ENCODE measurements at places on chromosomes 12 and 14.

DNA sequence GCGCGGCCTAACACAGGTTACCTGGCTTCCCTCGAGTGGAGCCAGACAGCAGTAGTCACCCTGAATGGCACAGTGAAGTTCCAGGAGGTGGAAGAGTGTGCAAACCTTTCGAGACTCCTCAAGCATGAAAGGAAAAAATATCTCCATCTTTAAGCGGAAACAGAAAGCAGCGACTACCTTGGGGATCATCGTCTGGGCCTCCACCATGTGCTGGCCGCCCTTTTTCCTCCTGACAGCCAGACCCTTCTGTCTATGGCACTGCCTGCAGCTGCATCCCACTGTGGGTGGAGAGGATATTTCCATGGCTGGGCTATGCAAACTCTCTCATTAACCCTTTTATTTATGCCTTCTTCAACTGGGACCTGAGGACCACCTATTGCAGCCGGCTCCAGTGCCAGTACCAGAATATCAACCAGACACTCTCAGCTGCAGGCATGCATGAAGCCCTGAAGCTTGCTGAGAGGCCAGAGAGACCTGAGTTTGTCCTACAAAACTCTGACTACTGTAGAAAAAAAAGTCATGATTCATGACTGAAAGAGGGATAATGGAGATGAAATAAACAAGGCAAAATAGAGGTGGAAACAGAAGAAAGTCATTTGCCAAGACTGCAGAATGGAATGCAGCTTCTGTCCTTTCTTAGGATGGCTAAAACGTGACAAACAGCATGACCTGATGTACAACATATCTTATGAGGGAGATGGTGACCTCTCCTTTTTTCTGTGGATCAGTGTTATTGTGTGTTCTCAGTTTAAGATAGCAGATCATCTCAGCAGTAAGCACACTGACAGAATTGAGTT, 2.4 kb upstream of the HEBP1 start:
- DNase-seq = no peak

- no peak for DNase-seq
These were observed 3.4 kb downstream of the GSG1 start for GRCh38 chr12:13099844-13100604.

DNA sequence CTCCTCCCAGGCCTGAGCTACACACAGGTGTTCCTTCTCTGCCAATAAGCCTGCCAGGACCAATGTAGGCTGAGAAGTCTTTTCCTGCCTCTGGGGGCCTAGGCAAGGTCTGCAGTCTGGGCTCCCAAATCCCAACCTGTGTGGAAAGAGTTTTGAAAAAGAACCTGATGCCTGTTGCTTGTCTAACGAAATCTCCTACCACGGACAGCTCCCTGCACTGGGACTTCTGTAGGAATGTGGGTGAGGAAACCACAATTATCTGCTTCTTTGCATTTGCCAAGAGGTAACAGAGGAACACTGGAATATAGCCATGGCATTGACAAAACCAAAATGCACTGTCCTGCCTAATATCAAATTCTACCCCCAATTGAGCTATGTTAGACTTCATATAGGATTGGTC, 877.0 kb upstream of the TMEM132C start:
- DNase-seq = no peak

DNA sequence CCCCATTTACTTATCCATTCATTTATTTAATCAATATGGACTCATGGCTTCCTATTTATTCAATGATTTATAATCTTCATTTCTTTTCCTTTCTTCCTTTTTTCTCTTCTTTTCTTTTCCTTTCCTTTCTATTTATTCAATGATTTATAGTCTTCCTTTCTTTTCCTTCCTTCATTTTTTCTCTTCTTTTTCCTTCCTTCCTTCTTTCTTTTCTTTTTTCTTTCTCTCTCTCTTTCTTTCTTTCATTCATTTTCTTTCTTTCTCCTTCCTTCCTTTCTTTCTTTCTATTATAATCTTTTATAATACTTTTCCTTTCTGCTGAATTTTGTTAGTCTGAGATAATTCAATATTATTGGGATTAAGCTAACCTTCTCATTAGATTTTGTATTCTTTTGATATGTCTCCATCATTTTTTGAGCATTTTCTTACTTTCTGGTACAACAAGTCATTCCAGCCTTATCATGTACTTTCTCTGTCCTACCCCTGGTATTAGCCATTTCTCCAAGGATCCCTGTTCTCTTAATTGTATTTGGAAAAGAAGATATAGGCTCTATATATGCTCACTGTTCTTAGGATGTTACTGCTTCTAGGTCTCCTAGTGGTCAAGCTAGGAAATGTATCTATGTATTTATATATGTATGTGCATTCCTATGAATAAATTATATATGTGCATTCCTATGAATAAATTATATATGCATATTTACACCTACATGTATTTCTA, 12.1 kb downstream of the LACRT start:
- DNase-seq = no peak

DNA sequence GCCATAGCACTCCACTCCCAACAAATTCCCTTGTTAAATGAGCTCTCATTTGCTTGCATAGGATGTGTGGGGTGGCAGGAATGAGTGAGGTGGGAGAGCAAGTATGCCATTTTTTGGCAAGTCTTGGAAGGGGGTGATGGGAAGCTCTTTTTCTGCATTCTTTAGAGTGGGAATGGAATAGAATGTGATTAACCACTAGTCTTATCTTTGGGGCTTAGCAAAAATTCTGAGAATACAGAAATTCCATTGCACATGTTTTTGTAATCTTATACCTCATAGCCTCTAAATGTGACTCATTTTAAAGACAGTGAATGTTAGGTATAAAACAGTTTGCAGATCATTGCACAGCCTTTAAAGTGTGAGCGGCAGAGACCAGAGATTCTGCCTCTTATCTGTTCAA, 28.4 kb upstream of the NEDD1 start:
- DNase-seq = no peak

- DNase-seq = no peak
These were observed 36.4 kb upstream of the NR1H4 start for GRCh38 chr12:100437038-100437841.

- DNase-seq = no peak
These were observed 258.7 kb downstream of the SYT10 start for GRCh38 chr12:33180918-33181317.

- no peak for DNase-seq
These were observed 321.6 kb downstream of the BCL11B start for GRCh38 chr14:98950353-98950895.

- DNase-seq = no peak
These were observed 1.1 kb downstream of the MIS18BP1 start for GRCh38 chr14:45251912-45252311.

DNA sequence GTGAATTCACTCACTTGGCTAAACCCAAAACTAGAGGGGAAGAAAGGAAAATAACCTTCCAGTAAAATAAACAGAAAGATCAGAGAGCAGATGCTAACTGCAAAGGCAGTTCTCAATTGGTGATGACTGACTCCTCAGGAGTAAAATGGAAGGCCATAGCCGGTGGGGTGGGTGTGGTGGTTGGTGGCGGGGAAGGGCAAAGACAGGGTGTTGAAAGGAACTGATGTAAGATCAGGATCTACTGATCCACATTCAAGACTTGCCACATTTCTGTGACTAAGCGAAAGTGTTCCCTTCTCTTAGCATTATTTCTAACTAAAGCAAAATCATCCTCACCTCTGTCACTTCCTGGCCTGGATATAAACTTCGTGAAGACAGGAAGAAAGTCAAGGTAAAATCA, 26.3 kb upstream of the TC2N start:
- no peak for DNase-seq

GRCh38 chr12:41556176-41556575, 368.1 kb downstream of the PDZRN4 start:
- no peak for DNase-seq

GRCh38 chr12:53677016-53677799, 1.3 kb upstream of the ATP5MC2 start:
- DNase-seq = no peak

DNA sequence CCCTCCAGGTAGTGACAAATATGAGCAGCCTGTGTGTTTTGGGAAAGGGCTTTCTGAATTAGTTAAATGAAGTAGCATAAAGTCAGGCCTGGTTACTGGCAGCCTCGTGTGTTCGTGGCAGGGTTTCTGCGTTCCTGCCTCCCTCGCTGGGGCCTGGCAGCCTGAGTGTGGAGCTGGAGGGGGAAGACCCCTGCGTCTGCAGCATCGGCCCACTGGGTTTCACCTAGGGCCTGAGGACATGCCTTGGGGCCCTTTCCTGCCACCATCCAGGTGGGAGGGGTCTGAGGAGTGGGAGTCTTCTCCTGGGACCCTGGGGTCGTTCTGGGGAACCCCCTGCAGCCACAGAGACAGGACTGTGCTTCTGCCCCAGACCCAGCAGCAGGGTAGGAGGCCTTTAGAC, 20.4 kb upstream of the AMN start:
- DNase-seq = no peak

DNA sequence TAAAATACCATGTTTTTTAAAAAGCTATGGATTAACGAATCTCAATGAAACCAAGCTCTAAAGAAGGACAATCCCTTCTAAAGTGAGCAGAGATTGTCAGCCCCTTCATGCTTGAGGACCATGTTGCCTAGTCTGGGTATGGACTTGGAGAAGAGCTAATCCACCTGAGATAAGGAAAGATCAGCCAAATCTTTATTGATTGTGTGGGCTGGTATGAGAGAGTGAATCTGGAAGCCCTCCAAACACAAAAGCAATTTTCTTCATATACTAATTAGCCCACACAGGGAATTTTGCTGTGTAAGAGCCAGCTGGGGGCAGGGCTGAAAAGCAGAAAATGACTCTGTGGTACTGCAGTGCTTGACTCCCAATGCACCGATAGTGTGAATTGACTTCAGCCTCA, 47.4 kb upstream of the DICER1 start:
- DNase-seq = no peak

GRCh38 chr12:50988051-50988450, 35.7 kb downstream of the HIGD1C start:
- no peak for DNase-seq

DNA sequence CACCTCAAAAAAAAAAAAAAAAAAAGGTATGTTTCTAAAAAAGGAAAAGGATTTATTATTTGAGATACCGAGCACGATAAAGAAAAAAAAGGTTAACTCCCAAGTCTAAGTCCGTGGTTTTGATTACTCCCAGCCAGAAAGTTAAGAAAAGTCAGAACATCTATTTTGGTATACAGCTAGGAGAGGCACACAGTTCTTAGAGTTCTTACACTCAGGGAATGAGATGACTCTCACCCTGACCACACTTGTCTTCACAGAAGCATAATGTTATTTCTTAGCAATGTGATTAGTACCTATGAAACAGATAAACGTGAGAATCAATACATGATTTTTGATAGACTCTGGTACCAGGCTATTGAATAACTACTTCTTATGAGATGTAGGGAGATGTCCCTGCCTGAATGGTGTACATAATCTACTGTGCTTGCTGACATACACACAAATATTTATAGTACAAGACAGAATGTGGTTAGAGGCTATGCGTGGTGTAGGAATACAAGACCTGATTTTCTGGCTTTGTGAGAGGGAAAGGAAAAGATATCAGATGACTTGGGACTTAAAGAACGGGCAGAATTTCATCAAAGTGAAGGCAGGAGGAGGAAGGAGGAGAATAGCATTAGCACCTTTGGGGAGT, 31.6 kb downstream of the LIMA1 start:
- DNase-seq = no peak

- DNase-seq = no peak
These were observed 334.5 kb upstream of the SEL1L start for GRCh38 chr14:81868172-81868571.

- no peak for DNase-seq
These were observed 100.3 kb upstream of the RAP1B start for GRCh38 chr12:68510397-68510796.

GRCh38 chr14:90000935-90001334, 45.2 kb downstream of the TDP1 start:
- no peak for DNase-seq

DNA sequence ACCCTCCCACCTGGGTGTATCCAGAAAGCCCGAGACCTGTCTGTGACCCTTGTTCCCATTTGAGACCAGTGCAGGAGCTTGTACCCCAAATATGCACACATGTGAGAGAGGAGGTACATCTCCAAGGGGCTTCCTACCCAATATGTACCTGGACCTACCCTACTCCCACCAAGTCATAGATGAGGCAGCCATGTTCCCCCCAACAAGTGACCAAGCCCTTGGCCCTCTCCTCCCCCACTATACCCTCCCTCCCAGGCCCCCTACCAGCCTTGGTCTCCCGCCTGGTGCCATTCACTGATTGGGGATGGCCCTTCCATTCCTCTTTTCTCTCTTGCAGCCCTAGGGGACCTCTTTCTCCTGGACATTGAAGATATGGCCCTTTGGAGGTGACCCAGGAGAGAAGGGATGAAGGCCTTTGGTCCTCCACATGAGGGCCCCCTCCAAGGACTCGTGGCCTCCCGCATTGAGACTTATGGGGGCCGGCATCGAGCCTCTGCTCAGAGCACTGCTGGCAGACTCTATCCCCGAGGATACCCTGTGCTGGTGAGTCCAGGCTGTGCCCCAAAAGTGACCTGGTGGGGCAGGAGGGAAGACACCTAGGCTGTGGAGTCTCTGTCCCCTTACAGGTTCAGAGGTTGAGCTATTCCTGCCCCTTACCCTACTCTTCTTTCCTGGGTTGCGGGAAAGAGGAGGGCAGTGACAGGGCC, 1.5 kb downstream of the PLEKHG6 start:
- no peak for DNase-seq

- DNase-seq = no peak
These were observed 226.9 kb downstream of the EPS8 start for GRCh38 chr12:15562263-15562662.

GRCh38 chr12:51482929-51483697, 58.5 kb downstream of the SLC4A8 start:
- DNase-seq = no peak

- DNase-seq = no peak
These were observed 31.6 kb downstream of the NDUFA12 start for GRCh38 chr12:94971923-94972322.

- DNase-seq = no peak
These were observed 17.1 kb upstream of the ADGRD1 start for GRCh38 chr12:130936561-130936960.
